NK-92 treated with Interleukin-12 subunit alpha and Interleukin-12 subunit beta, amount 100 ng/mL, for 24 hours (cell line): ENCODE measurements at places on chromosomes 1 and 21.

DNA sequence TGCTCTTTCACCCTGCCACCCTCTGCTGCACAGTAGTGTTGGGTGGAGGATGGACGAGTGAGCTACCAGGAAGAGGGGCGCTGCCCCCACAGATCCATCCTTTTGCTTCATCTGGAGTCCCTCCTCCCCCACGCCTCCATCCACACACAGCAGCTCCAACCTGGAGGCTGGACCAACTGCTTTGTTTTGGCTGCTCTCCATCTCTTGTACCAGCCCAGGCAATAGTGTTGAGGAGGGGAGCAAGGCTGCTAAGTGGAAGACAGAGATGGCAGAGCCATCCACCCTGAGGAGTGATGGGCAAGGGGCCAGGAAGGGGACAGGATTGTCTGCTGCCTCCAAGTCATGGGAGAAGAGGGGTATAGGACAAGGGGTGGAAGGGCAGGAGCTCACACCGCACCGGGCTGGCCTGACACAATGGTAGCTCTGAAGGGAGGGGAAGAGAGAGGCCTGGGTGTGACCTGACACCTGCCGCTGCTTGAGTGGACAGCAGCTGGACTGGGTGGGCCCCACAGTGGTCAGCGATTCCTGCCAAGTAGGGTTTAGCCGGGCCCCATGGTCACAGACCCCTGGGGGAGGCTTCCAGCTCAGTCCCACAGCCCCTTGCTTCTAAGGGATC lies 8.5 kb downstream of the CHRNB2 start:
- no peak for DNase-seq

- DNase-seq: no peak
Measured at GRCh38 chr21:35314857-35315582, 265.9 kb upstream of the RUNX1 start.

DNA sequence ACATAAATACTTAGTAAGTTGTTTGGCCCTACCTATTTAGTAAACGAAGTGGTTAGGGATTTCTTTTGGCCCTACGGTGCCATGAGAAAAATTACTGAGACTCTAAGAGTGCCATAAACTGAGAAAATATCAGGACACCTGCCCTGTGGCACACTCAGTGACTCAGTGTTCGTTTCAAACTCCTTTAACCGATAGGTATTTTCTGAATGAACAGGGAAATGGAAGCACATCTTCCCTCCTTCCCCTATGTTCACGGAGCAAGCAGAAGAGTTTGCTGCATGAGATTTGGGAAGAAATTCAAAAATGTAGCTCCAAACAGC lies 134.2 kb downstream of the KAZN start:
- DNase-seq: no peak

- no peak for DNase-seq
Measured at GRCh38 chr21:24076179-24076578, 1531.1 kb downstream of the MRPL39 start.

DNA sequence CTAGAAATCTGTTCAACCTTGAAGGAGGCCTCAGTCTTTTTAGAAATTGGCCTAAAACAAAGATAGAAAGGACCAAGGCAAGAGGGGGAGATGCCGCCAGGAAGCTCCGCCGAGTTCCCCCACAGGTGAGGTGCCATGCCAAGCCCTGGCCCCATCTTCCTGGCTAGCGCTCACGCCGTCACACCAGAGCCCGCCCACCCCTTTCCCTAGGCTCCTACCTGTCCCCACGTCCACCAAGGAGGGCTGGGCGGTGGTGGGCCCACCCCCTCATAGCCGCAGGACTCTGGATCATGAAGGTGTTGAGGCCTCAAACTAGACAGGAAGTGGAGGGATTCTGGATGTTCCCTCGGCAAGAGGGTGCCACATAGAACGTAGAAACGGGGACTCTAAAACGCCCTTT lies 15.5 kb upstream of the CCDC27 start:
- no peak for DNase-seq

DNA sequence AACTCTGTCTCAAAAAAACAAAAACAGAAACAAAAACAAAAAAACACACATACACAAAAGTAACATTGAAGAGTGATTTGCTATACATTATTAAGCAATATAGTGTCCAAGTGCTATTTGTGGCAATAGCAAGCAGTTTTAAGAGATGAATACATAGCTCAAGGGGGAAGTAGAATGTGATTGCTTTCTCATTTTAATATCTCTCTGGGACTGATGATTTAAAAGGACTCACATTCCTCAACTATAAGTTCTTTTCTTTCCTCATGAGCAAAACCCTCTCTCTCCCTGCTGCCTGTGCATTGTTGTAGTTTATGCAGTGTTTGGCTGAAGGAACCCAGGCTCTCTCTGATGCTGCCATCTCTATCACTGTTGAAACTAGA lies 47.0 kb upstream of the CSF1 start:
- no peak for DNase-seq

DNA sequence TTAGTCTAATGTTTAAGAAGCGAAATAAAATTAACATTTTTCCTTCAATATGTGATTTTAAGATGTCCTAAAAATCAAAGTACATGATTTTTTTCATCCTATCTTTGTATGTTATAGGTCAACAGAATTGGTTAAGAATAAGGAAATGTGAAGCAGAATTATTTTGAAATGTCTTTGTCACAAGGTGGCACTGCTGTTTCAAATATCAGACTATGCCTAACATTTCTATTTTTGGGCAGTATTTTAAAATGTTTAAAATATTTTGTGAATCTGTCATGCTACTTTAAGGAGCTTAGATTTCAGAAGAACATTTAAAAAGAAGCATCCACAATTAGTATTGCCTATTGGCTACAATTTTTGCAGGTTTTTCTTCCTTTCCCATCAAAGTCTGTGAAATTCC lies 38.7 kb downstream of the AMY1C start:
- no peak for DNase-seq

GRCh38 chr1:22508329-22508728 lies 55.0 kb upstream of the EPHA8 start:
- DNase-seq: no peak

DNA sequence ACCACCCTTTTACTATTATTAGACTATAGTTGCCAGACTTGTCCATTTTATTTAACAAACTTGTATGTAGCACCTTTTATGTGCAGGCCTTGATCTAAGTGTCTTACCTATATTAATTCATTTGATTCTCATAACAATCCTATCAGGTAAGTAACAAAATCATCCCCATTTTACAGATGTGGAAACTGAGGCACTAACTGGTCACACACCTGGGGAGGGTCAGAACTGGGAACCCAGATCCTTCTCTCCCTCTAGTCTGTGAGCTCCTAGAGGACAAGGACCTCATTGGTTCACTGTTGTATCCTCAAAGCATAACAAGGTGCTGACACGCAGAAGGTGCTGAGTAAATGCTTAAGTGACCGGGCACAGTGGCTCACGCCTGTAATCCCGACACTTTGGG lies 14.9 kb downstream of the FBXO2 start:
- no peak for DNase-seq

DNA sequence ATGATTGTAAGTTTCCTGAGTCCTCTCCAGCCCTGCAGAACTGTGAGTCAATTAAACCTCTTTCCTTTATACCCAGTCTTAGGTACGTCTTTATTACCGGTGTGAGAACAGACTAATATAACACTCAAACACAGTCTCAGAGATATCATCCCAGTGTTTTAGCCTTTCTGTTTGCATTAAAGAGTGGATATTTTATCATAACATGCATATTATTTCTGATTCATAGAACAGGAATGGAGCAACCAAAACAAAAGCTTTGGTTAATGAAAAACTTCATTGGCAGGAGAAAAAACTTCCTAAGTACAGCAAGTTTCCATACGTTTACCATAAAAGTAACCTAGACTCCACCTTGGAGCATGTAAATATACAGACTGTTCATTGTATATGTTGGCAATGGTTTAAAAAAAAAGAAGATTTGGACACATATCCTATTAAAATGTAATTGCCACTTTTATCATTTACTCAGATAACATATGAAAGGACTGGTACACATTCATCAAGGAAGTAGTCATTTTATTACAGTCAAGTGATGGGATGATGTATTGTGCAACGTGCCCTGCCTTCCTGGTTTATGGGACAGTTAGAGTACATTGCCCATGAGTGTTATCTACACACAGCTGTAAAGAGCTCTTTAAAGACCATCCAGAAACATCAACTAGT lies 144.8 kb downstream of the ETS2 start:
- DNase-seq: no peak

DNA sequence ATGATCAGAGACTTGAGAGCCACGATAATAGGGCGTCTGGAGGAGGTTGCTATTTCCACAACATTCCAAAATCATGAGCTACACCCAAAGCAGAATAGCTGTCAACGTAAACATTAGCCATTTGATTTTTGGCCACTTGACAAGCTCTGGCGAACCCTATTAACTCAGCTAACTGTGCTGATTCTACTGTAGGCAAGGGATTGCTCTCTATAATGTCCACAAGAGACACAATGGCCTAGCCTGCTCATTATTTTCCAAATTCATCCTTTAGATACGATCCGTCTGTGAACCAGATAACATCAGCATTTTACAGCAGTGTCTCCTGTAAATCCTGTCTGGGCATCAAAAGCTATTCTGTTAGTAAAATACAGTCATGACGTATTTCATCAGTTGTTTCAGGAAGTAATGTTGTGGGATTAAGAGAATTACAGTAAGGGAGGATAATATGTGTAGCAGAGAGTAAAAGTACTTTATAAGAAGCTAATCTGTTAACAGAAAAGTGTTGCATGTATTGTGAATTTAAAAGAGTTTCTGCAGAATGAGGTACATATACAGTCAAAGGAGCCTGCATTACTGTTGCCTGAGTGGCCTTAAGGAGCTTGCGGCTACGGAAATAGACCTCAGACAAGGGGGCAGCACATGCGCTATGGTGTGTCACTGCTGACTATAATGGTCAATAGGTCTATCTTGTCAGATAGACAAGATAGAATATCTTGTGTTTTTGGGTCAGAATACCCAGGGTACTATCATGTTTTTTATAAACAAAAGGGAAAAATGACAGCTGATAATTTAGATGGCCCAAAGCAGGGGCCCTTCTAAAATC lies 44.9 kb upstream of the TINAGL1 start:
- no peak for DNase-seq

DNA sequence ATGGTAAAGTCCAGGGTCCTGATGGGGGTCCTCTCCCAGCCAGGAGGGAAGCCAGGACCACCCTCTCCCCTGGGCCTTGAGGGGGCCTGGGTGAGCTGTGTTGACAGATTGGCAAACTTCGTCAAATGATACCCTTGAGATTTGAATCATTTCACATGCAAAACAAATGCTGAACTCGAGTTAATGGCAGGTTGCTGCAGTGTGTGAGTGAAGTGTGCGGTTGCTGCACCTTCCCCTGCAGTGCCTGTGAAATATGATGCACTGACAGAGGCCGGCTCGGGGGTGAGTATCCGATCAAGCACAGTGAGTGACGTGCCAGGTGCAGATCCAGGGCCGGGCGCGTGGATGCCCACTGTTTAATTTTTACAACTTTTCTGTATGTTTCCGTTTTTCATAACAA lies 5.7 kb upstream of the KRTAP12-1 start:
- DNase-seq: no peak

GRCh38 chr1:177511036-177511435 lies 340.3 kb downstream of the BRINP2 start:
- no peak for DNase-seq

GRCh38 chr21:28068455-28069358 lies 924.0 kb downstream of the LTN1 start:
- DNase-seq: no peak

DNA sequence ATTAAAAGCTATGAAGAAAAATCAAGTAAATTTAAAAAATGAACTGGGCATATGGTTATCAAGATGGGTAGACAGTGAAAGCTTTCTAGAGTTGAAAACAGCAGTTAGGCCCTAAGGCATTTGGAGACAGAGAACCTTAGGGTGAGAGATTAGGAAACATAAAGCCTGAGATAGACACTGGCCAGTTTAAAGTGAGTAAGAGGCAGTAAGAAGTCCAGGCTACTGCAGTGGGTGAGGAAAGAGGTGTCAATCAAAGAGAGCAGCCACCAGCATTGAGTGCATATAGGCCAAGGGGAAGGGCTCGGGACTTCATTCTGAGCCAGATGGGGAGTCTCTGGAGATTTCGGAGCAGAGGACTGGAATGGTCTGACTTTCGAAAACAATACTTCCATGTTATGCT lies 1360.5 kb upstream of the ADGRL4 start:
- no peak for DNase-seq

GRCh38 chr1:30914931-30915330 lies 6.4 kb upstream of the SDC3 start:
- no peak for DNase-seq
